ENCODE measurements at places on chromosomes 11 and 22.

- DNase-seq = no peak
These were observed 723.2 kb downstream of the BRD1 start for GRCh38 chr22:49104434-49104833.

- no peak for DNase-seq
These were observed 18.1 kb downstream of the TBC1D10A start for GRCh38 chr22:30308518-30309230.

DNA sequence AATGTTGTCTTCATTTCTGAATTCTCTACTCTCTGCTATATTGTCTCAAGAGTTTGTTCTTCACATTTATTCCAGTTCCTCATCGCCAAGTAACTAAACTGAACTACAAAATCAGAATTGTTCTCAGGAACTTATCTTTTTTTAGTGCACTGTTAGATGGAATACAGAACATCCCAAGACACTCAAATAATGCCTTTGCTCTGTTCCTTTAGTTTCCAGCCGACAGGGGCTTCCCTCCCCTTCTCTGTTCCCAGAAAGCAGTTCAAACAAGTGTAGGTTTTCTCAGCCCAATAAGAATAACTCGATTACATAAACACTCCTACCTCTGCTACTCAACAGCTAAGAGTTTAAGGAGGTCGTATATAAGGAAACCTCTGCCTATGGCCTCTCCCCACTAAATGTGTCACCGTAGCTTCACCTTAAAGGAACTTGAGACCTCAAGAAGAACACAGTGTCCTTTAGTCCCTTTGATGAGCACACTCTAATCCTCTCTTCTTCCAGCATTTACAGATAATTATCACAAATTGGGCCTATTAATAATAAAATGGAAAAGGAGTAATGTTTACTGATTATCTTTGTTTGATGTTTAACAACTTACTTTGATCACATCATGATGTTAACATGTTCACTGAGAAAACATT, 6.9 kb downstream of the POU2AF3 start:
- no peak for DNase-seq

DNA sequence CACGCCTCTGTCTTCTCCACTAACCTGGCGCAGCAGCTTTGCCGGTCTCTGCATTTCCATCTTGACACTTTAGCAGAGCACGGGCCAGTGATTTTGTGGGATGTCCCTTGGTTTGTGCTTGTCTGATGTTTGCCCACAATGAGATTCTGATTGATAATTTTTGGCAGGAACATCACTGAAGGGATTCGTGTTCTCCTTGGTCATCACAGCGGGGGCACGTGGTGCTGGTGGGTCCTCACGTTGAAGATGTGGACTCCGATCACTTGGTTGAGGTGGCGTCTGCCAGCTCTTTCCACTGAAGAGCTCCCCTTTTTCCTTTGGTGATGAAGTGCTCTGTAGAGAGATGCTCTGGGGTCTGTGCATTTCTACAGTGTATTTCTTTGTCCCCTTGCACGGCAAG, 37.2 kb downstream of the TBC1D22A start:
- DNase-seq = no peak

GRCh38 chr11:107699371-107700285, 12.2 kb downstream of the SLN start:
- no peak for DNase-seq

- DNase-seq = no peak
These were observed 43.5 kb upstream of the TCF20 start for GRCh38 chr22:42313804-42314581.

- DNase-seq = no peak
These were observed 69.8 kb upstream of the PRODH start for GRCh38 chr22:19005905-19006304.

DNA sequence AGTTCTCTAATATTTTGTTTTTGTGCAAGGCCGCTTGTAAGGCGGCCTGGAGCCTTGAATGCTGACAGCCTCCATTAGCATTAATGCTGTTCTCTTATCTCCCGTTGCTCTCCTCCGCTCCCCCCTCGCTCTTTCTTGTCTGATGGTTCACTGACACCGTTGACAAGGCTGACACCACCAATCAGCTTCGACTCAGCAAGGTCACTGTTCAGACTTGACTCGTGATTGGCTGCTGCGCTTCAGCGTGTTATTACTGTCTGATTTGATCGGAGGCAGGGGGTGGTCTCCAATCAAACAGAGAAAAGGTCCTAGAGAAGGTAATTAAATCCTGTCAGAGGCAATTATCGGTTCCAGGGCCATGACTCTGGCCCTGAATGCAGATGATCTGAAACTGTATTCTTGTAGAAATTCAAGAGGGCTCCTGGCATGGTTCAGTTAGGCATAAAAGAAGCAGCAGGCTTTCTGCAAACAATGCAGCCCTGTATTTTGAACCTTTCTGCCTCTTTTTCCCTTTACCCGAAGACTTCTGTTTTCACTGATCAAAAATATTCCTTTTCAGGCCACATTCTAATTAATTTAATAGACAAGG, 49.3 kb upstream of the MPPED2 start:
- DNase-seq = no peak

DNA sequence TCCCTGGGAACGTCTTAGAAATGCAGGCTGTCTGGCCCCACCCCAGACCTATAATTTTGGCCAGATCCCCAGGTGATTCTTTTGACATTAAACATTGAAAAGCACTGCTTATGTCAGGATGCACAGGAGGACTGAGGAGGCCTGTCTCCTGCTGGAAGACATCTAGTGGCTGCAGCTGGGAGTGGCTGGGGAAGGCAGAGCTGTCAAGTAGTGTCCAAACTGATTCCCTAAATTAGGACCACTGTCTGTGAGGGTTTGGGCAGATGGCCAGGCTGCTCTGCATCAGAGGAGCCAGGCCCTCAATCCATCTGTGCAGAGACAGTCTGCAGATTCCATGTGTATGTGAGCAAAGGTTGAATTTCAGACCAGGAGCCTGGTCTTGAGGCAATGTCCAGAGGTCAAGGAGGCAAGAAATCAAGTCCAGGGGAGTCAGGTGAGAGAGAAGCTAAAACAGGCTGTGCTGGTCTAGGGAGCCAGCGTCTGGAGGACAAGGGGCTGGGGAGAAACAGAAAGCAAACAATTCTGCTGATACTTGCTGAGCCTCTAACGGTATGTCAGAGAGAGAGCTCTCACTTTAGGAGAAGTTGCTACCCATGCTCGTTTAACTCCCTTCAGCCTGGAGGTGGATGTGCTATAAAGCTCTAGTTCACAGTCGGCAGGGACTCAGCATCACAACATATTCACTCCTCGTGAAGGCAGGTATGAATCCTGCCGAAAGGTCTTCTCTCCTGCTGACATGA, 15.3 kb upstream of the SYTL2 start:
- DNase-seq = no peak

DNA sequence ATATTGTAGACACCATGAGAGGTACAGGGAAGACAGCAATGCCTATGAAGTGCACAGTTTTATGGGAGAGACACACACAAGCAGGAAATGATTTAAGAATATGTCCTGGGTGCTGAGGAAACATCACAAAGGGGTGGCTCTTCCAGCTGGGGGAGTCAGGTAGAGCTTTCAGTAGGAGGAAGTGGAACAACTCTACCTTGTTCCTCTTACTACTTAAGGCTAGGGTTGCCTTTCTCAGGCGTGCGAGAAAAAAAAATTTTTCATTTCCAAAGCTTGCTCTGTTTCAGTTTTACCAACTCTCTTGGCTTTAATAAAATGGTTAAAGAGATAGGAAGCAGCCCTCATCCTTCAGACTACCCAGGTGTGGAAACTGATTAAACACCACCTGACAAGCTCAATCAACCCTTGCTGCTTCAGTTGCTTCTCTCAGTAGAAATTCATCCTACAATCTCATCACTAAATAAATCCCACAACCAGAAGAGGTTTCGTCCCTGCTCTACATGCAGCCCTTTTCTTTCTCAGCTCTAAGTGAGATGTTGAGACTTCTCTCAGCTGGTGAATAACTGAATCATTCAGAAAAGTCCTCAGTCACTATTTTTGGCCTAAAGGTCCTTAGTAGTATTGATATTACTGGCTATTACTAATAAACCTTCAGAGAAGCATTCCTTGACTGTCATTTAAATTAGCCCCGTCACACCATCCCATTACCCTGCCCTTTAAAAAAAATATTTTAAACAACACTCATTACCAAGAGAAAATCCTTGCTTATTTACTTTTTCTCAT, 5.9 kb downstream of the ABTB2 start:
- DNase-seq = no peak

DNA sequence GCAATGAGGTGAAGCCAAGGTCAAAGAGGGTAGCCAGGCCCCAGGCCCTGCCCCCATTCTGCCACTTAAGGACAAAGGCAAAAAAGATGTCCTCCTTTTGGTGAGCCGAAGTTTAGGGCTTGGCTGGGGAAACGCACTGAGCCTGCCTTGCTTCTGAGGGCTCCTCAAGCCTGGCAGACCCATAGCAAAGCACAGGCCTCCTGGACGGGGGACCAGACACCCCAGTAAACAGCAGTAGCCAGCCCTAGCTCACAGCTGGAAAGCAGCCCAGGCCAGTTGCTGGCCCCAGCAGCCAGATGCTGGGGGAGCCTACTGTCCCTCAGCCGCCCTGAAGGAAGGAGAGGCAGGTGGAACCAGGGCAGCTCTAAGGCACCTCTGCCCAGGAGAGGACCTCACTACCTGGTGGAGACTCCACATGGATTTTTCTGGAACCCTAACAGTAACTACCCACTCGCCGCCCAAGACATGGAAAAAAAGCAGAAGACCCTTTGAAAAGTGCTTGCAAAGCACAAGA, 3.8 kb upstream of the PYGM start:
- no peak for DNase-seq

GRCh38 chr11:8686325-8686724, 3.7 kb downstream of the RPL27A start:
- no peak for DNase-seq

GRCh38 chr11:131393691-131394090, 23.3 kb downstream of the NTM start:
- no peak for DNase-seq

DNA sequence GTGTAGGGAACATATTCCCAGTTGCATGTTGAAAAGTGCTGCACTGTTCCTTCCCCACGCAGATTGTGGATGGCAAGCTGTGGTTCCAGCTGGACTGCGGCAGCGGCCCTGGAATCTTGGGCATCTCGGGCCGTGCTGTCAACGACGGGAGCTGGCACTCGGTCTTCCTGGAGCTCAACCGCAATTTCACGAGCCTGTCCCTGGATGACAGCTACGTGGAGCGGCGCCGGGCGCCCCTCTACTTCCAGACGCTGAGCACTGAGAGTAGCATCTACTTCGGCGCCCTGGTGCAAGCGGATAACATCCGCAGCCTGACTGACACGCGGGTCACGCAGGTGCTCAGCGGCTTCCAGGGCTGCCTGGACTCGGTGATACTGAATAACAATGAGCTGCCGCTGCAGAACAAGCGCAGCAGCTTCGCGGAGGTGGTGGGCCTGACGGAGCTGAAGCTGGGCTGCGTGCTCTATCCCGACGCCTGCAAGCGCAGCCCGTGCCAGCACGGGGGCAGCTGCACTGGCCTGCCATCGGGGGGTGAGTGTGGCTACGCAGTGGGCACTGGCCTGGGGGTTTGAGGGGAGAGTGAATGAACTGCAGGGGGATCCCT, 102.7 kb upstream of the MTNR1B start:
- no peak for DNase-seq

- DNase-seq = no peak
These were observed 5.1 kb upstream of the P2RX6 start for GRCh38 chr22:21009638-21010425.
